ENCODE measurements at places on chromosomes 12 and 14.
A peak's percentile ranks its signal among the peaks of the same experiment; 100 is the strongest.

- DNase-seq: no peak
These were observed 385.6 kb downstream of the ZFP36L1 start for GRCh38 chr14:68407285-68407684.

DNA sequence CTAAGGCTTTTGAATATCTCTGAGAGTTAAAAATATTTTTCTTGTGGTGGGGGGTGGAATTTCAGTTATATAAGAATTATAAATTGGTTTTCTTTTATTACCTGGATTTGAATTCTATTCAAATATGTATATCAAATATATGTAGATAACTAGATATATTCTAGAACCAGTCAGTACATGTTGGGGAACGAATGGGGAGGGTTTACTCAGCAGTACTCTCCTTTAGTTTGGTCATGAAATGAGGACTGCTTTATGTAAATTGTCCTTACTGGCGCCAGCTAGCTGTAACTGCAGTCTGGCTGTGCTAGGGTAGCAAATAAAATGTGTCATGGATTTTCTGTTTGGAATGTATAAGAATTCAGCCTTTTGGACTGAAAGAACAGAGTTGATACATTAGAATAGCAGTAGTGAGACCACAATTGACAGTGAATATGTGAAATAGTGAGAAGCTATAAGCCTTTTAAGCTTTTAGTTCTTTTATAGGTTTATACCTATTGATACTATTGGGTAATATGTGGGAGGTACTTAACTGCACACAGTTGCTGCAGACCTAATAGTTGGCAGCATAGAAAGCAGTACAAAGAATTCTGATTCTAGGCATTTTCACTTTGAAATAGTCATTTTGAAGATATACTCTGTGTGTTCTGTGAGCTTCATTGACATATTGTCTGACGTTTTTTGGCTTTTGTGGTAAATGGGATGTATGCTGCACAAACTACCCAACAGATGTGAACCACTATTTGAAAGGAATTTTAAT, 29.0 kb downstream of the ATF7IP start:
- DNase-seq: peak; percentile 65

- DNase-seq: no peak
These were observed 24.6 kb upstream of the LTBP2 start for GRCh38 chr14:74636424-74637177.

GRCh38 chr14:84704601-84705000, 825.3 kb upstream of the FLRT2 start:
- no peak for DNase-seq

GRCh38 chr12:6114476-6114870, 10.0 kb downstream of the VWF start:
- no peak for DNase-seq

Measured in NCI-H2227 treated with DMSO at 0.1 percent for 48 hours (cell line).